Stimulated activated CD4-positive, alpha-beta T cell treated with anti-CD3 and anti-CD28 coated beads, Interleukin-1b, Interleukin-23, amount 100 ng/mL, for 48 hours (primary cell): ENCODE measurements at places on chromosomes 5 and 9.

GRCh38 chr5:42531611-42532010, 108.4 kb downstream of the GHR start:
- DNase-seq: no peak

DNA sequence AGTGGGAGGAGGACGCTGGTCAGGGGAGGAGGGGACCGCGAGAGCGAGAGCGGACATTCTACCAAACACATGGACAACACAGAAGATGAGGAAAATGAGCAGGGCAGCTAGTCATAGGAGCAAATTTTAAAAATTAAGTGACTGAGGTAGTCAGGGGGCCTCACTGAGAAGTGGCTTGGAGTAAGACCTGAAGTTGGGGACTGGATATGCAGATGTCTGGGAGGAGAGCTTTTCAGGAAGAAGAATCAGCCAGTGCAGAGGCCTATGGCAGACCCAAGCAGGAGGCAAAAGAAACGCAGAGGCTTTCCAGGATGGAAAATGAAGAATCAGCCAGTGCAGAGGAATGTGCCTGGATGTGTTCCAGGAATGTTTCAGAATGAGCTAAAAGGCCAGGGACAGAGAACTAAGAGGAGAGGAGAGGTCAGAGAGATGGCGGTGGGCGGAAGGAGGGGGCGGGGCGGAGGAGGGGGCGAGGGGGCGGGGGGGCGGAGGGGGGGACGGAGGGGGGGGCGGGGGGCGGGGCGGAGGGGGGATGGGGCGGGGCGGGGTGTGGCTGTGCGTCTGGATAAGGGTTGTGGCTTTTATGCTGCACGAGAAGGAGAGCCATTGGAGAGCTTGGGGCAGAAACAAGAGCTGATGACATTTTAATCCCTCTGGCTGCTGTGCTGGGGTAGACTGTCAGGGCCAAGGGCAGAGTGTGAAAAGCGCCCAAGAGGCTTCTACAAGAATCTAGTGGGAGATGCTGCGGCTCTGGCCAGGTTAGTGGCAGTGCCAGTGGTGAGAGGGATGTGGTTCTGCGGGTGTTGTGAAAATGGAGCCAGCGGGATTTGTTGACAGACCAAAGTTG, 129.6 kb downstream of the KCNIP1 start:
- no peak for DNase-seq

GRCh38 chr5:132767150-132767549, 9.9 kb downstream of the SEPTIN8 start:
- DNase-seq: no peak

- DNase-seq: no peak
These were observed 30.2 kb upstream of the SMC5 start for GRCh38 chr9:70228611-70229010.
